ENCODE measurements at places on chromosomes 11 and 22.

- no peak for DNase-seq
These were observed 7.6 kb upstream of the SLC39A13 start for GRCh38 chr11:47400768-47401279.

- DNase-seq: no peak
These were observed 13.0 kb downstream of the SPATA19 start for GRCh38 chr11:133832096-133832990.

DNA sequence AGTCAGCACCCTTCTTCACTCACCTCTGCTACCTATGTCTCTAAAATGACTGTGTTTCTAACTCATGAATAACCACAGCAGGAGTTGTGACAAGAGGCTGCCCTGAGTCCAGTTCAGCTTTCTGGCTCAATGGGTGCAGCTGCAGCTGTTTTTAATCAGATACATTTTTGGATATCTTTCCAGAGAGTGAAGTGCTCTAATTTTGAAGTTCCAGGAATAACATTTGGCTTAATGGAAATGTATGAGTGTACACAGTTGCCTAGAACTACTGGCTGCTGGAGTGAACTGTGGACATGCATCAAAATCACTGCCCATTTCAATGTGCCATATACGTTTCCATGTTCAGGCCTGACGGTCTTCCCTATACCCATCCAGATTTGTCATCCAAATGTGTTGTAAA is 769.5 kb upstream of the ANO3 start:
- peak; percentile 24 for DNase-seq

DNA sequence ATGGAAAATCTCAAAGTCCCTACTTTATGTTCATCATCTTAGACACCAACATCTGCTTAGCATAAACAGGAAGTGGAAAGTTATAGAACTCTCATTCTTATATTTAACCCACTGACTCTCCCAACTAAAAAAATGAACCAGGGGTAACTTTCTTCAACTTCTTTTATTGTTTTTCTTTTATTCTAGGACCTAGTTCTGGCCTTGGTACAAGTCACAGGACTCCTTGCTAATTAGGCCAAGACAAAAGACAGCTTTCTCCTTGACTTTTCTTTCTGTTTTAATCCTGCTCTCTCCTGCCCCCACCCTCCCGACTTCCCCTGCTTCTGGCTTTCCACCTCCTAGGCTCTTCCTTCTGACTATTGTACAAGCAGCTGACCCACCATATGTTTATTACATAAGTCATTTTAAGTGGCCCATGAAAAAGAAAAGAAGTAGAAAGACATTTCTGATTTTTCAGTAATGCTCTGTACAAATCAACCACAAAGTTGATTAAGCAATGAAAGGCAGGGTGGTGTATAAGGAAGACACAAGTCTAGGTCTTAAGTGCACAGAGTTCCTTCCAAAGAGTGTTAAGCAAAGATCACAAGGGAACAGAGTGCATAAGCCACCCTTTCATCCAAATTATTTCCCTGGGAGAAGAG is 18.3 kb downstream of the JAML start:
- no peak for DNase-seq

GRCh38 chr11:8867035-8867434 is 44.0 kb upstream of the AKIP1 start:
- peak; percentile 47 for DNase-seq

GRCh38 chr11:76747153-76747914 is 35.8 kb upstream of the TSKU start:
- DNase-seq: no peak

GRCh38 chr11:102757823-102758549 is 22.4 kb downstream of the MMP10 start:
- DNase-seq: peak; percentile 69

- DNase-seq: no peak
These were observed 3.2 kb upstream of the PLA2G3 start for GRCh38 chr22:31143537-31143936.

DNA sequence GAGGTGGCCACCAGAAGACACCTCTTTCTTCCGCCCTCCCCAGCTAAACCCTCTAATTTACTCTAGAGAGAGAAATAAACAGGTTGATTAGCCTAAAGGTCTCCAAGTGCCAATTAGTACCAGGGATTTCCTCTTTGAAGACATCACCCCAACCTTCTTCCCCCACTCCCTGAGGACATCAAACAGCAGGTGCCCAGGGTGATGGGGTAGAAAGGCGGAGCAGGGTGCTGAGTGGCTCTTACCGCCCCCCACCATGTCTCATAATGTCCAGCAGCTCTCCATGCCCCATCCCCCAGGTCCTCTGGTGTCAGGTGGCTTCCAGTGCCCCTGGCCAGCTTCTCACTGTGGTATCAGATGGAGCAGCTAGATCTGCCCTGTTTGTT is 5.3 kb upstream of the GNAZ start:
- no peak for DNase-seq

DNA sequence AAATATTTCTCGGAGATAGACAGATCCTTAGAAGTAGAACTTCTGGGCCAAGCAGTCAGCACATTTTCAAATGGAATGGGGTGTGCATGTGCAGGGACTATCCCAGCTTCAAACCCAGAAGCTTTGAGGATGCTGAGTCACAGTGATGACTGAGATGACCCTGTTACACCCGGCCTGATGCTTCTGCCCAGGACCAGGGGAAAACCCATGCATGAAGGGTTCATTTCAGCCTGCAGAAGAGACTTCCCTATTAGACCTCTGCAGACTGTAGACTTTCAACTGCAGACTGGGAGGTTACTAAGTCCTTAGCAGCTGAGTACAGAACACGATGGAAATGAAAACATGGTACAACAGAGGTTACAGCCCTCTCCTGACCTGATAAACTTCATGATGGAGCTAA is 3.6 kb upstream of the OR2AT4 start:
- DNase-seq: no peak

- DNase-seq: peak; percentile 61
These were observed 195 bp upstream of the CREB3L1 start for GRCh38 chr11:46277313-46277621.

DNA sequence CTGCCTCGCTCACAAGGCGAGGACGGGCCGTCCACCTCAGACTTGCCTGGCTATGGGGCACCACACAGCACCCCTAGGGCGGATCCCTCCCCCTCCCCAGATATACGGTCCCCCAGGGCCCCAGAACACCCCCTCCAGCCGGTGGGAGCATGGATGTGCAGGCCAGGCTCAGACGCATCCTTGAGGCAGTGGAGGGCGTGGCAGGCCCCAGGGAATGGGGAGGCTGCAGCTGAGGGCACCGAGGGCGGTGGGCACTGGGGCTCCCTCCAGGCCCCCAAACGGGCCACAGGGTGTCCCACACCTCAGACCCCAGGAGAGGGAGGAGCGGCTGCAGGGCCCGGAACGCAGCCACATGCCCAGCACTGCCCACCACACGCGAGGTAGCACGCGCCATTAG is 12.1 kb downstream of the TTLL8 start:
- DNase-seq: no peak

DNA sequence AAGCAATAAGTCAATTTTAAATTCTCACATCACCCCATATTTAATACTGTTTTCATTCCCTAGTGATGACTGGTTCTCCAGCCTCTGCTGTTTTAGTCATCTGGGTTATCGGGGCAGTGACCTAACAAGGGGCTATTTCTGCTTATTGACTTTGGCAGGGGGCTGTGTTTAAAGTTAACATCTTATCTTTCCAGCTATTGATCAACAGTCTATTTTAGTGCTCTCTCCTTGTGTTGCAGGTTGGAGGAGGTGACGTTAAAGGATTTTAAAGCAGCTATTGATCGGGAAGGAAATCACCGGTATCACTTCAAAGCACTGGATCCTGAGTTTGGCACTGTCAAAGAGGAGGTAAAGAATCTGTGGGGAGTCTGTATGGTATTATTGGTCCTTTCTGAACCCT is 7.7 kb upstream of the DLAT start:
- peak; percentile 34 for DNase-seq

Data from fibroblast of lung (primary cell).